ENCODE measurements at places on chromosomes 2 and 18. TPM values are rescaled to one million over a fixed set of nuclear protein-coding genes. Genes with fewer than 3 reads are reported as not detected.
A peak's percentile ranks its signal among the peaks of the same experiment; 100 is the strongest.

DNA sequence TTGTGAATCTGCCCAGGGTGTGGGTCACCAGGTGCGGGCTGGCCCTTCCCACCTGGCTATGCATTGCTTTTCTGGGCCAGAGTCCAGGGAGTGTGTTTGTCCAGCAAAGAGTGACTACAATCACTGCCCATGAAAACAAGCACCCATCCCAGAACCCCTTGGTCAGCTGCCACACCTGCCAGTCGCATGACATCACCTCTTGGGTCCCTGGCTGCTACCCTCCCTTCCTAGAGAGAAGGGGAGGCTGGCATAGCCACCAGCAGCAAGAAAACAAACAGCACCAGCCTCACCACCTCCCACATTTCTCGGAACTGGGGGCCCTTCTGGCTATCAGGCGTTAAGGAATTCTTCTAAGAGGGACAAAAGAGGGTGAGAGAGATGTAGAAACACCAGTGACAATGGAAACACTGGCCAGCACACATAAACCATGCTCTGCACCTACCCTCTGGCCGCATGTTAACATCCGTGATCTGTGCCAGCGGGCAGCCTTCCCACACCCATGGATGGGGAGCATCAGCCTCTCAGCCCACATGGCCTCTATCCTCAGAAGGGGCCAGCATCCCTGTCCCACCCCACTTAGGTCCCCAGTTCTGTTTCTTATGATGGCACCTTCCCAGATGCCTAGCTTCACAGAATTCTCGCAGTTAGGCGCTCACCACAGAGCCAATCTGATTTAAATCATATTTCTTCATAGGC is 109.7 kb upstream of the GLI2 start:
- no peak for DNase-seq

- no peak for DNase-seq
Measured at GRCh38 chr2:207333599-207334300, 168.0 kb upstream of the KLF7 start.

GRCh38 chr18:43393174-43393573 is 115.9 kb upstream of the SYT4 start:
- no peak for DNase-seq

GRCh38 chr2:168336786-168337388 is 89.5 kb upstream of the STK39 start:
- DNase-seq: no peak

DNA sequence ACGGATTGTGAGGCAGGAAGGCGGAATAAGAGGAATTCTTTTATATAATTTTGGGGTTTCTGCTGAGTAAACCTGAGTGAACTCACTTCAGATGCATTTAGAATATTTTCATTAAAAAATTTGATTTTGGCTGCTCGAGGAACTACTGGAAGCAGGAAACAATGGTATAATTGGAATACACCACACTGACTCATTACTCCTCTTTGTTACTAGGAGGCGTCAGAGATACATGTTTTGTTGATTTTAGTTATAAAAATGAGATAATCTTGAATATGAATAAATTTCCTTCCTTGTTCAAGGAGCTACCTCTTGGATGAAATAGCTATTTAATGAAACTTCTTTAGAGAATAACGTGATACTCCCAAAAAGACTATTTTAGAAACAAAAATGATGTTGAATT is 97.4 kb downstream of the ANKRD36 start:
- DNase-seq: no peak

DNA sequence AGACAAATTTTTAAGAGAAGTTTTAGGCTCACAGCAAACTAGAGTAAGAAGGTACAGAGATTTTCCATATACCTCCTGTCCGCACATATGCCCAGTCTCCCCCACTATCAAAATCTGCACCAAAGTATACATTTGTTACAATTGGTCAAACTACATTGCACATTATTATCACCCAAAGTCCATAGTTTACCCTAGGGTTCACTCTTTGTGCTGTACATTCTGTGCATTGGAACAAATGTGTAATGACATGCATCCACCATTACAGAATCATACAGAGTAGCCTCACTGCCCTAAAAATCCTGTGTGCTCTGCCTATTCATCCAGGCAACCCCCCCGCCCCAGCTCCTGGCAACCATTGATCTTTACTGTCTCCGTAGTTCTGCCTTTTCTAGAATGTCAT is 61.7 kb upstream of the SPRED2 start:
- no peak for DNase-seq

DNA sequence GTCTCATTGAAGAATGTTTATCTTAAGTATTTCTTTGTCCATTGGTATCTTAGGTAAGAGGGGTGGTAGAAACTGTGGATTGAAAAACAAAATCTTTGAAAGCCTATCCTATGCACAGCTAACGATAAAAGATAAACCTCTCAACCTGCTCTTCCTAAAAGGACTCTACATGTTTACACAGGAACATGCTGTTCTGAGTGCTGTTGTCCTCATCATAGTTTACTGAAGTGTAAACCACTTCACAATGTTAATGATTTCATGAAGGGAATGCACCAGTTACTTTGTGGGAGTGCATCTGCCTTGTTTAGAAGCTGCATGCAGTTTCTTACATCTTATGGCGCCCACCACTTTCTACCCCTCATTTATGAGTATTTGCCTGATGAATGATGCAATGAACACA is 1.2 kb downstream of the ACMSD start:
- no peak for DNase-seq

GRCh38 chr2:158131919-158132566 is 30.4 kb downstream of the UPP2 start:
- DNase-seq: peak; percentile 43

DNA sequence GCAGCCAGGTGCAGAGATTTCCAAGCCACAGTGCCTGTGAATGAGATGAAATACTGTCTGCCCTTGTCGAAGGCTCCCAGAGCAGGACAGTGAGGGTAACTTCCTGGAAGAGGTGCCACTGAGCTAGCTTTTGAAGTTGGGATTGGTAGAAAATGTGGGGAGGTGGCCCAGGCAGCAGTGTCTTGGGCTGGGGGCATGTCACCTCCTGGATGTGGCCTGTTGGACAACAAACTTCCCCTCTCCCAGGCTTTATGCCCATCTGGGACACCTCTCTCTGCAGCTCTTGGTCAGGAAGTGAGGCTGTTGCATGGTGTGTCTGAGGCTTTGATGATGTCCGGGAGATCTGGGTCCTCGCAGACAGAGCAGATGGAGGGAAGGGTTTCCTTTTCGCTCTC is 151.4 kb downstream of the DYSF start:
- DNase-seq: no peak

DNA sequence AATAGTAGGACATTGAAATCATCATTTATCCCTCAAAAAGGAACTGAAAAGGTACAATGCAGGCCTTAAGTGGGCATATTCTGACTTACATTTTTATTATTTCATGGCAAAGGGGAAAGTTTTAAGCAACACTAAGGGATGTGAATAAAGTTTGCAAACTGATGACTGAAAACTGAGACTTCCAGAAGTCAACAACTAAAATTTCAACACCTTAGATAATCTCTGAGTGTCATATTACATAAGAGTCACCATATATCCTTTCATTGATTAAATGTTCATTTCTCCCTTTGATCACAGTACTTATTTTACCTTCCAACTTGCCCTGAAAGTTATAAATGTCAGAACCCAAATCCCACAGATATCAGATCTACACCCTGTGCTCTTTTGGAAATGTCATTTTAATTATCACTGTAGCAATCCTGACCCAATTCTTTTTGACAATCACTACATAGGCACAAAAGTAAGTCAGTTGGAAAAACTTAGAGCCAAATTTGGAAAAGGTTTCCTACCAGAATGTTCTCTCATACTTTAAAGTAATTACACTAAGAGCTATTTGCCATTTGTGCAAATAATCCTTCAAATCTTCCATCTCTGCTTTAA is 44.4 kb upstream of the RNU4ATAC start:
- no peak for DNase-seq

DNA sequence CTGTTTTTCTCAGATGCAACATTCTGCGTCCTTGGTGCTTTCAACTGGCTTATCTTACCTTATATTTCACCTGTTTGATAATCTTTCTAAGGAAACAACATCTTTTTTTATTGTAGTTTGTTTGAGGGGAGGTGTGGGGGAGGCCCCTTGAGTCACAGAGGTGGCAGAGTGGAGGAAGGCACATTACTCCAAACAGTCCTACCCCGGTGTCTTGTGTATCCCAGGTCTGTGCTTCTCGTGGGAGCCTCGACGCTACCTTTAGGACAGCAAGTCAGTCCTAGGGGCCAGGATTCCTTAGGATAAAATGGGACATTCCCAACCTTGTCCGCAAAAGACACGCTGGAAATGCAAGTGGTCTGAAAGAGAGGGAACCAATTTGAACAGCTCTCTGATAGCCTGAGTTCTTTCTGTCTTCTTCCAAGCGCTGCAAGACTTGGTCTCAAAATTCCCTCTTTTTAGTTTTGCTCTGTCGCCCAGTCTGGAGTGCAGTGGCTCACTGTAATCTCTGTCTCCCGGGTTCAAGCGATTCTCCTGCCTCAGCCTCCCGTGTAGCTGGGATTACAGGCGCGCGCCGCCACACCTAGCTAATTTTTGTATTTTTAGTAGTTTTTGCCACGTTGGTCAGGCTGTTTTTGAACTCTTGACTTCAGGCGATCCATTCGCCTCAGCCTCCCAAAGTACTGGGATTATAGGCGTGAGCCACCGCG is 4.0 kb downstream of the GATA6 start:
- no peak for DNase-seq

GRCh38 chr2:13000664-13001363 is 284.1 kb downstream of the TRIB2 start:
- DNase-seq: no peak

GRCh38 chr2:10933700-10934225 is 22.0 kb downstream of the KCNF1 start:
- no peak for DNase-seq

DNA sequence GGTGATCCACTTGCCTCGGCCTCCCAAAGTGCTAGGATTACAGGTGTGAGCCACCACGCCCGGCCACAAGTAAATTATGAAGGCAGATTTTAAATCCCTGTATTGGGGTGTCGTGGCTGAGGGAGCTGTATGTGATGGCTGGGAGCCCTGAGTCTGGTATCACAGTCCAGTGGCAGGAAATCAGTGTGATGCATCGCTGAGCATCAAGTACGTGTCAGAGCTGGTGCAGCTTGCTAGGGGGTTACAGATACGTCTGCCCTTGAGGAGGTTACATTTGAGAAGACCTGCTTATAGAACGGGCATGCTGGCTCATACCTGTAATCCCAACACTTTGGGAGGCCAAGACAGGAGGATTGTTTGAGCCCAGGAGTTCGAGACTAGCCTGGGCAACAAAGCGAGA is 4.3 kb downstream of the ENOSF1 start:
- no peak for DNase-seq

GRCh38 chr2:24540011-24540477 is 49.0 kb downstream of the NCOA1 start:
- DNase-seq: no peak

DNA sequence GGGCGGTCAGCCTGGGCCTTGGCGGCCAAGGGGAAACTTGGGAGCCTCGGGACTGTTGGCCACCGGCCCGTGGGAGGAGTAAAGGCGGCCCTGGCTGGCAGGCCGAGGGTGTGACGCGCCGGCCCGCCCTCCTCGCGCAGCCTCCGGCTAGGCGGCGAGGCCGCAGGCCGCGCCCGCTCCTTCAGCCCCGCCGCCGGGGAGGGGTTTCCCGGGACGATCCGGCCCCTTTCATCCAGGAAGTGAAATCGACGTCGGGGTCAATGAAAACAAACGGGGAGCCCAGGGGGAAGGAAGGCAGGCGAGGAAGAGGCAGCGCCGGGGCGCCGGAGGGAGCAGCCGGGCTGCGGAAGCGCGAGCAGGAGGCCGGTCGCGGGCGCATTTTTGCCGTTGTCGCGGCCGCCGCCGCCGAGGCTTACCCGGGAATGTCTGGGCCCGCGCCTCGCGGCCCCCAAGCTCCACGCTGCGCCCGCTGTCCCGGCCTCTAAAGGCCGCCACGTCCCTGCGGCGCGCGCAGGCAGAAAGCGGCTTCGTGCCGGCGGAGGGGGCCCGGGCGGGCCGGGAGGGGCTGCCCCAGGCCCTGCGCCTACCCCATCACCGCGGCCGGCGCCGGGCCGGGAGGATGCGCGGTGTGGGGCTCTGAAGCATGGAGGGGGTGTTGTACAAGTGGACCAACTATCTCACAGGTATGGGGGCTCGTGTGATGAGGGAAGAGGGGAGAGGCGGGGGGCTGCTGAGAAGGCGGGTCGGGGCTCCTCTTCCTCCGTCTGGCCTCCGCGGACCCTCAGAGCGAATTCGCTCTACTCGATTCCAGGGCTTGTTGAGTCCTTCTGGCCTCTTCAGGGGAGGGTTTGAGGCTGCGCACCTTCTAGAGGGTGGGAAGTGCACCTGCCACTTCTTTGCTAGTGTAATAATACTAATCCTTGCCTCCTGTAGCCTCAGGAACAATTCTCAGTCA is at the start of gene PLEKHA3:
PLEKHA3 (plus strand) TSS at position 231 of the 955 bp plus-strand sequence; CDS start at position 644, 413 bp downstream.
- peak; percentile 88 for DNase-seq

- DNase-seq: no peak
Measured at GRCh38 chr2:44295633-44296359, 20.5 kb downstream of the SLC3A1 start.

GRCh38 chr2:111054791-111055691 is 65.7 kb upstream of the BCL2L11 start:
- DNase-seq: no peak

GRCh38 chr2:27408601-27409320 is 630 bp downstream of the PPM1G start:
- DNase-seq: peak; percentile 29

The GLI2 gene
- 12.5 TPM for polyA plus RNA-seq

The TANK gene
- 69.8 TPM for polyA plus RNA-seq

The NPPC gene
- 0.12 TPM for polyA plus RNA-seq

The SALL3 gene
- polyA plus RNA-seq: not detected

The SPC25 gene
- polyA plus RNA-seq: 25.1 TPM

The TEX44 gene
- not detected for polyA plus RNA-seq

The HOXD13 gene
- polyA plus RNA-seq: 0.17 TPM

The TMEM37 gene
- 3.3 TPM for polyA plus RNA-seq

The AQP4 gene
- polyA plus RNA-seq: not detected

The FSHR gene
- polyA plus RNA-seq: not detected

The BCL2 gene
- polyA plus RNA-seq: 0.61 TPM

The NAGK gene
- 119 TPM for polyA plus RNA-seq

The CHST9 gene
- not detected for polyA plus RNA-seq

The SDC1 gene
- polyA plus RNA-seq: 157 TPM

The DOCK10 gene
- polyA plus RNA-seq: 43.0 TPM

All from A549 (cell line).